Cortex of kidney (tissue), 1 donor: ENCODE measurements at places on chromosomes 5 and 9.

DNA sequence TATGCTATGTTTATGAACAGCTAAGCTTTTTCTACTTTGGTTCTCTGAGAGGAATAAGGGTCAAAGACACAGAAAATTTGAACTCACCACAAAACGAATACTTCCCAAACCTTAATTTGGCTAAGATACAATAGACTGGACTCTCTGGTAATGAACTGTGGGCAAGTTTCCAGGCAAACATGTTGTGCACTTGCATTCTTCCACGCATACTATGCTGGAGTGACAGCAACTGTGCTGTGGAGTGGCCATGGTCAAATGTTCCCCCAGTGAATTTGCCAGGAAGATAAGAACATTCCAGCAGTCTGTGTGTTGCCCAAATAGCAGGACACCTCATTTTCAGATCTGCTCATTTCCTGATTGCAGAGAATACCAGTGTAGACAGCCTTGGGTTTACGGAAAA lies 275.3 kb upstream of the IL12B start:
- no peak for DNase-seq

DNA sequence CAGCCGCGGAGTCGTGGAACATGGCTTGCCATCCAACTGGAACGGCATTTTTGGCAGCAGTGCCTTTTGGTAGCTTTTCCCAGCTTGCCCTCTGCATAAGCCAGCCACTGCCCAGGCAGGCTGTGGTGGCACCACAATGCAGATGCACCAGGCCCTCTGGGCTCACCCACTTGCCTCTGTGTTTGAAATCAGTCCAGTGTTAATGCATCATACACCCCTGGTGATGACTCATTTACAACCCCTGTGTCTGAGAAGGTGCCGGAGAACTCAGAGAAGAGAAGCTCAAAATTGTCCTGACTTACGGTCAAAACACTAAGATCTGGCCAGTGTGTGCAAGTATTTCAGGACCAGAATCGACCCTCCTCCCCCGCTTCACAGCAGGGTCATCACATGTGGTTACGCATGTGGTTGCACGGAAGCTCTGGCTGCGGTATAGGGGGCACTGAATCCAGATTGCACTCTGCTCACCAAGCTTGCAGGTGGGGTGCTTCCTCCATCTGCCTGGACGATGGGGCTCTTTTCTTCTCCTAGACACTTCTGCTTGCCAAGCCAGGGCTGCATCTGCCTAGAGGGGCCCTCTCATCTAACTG lies 66.5 kb upstream of the SMIM15 start:
- DNase-seq = no peak

- no peak for DNase-seq
These were observed 5.7 kb downstream of the MAMDC4 start for GRCh38 chr9:136857581-136858412.

GRCh38 chr5:159779481-159779880 lies 136.8 kb upstream of the ADRA1B start:
- DNase-seq = no peak

GRCh38 chr5:69238760-69239251 lies 4.1 kb downstream of the CDK7 start:
- DNase-seq = no peak

GRCh38 chr5:589588-589987 lies 22.6 kb upstream of the CEP72 start:
- no peak for DNase-seq

GRCh38 chr5:43336159-43336558 lies 22.9 kb upstream of the HMGCS1 start:
- DNase-seq = no peak

DNA sequence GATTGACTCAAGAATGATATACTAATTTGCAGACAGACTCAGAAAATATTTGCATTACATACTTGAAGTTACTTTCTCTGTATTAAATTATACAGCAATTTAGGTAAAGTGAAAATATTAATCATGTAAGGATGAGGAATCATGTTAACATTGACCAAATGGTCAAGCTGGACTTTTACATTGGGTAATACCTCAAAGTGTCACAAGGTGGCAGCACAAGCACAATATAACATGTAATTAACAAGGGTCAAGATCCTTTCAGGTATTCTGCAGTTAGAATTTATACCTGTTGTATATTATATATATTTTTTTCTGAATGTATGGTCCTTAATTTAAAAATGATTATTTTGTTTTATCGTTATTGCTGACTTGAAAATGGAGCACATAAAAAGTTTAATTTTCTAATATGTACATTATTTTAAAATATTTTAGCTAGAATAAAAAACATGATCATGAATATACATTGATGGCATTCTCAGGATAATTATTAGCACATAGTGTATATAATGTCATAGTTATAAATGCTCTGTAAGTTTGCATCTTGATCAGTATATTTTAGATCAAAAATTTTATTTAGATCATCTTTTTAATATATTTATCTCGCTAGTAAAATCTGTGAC lies 8.6 kb downstream of the HAPLN1 start:
- no peak for DNase-seq

DNA sequence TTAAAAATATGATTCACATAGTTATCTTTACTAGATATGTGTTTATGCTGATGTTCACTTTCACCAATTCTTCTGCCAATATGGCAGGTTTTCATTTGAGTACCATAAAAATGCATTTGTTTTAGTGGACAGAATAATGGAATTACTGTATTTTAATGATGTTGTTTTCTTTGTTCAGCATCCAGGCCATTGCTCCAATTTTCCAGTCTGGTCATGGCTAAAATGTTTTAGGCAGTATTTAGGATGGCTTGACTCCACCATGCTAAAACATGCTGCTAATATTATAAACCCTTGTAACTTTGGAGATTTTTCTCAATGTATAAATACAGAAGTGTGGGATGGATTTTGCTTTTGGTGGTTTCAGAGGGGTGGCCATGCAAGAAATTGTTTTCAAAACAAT lies 273.0 kb upstream of the RPS23 start:
- no peak for DNase-seq

DNA sequence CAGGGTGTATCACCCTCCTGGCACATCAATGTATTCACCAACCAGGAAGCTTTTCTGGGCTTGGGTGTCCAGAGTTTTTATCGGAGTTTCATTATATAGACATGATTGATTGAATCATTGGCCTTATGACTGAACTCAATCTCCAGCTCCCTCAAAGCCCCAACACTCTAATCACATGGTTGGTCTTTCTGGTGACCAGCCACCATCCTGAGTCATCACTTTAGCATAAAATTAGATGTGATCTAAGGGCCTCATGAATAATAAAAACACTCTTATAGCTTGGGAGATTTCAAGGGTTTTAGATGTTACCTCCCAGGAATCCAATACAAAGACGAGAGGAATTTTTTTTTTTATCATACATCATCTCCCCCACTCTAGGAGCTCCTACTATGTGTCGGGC lies 7.7 kb upstream of the PBX3 start:
- DNase-seq = no peak

GRCh38 chr5:101675510-101676219 lies 620.4 kb downstream of the SLCO4C1 start:
- no peak for DNase-seq

- DNase-seq = no peak
These were observed 34.8 kb upstream of the LRRC14B start for GRCh38 chr5:156411-157072.

- no peak for DNase-seq
These were observed 778.1 kb upstream of the WWC1 start for GRCh38 chr5:167513381-167513780.

DNA sequence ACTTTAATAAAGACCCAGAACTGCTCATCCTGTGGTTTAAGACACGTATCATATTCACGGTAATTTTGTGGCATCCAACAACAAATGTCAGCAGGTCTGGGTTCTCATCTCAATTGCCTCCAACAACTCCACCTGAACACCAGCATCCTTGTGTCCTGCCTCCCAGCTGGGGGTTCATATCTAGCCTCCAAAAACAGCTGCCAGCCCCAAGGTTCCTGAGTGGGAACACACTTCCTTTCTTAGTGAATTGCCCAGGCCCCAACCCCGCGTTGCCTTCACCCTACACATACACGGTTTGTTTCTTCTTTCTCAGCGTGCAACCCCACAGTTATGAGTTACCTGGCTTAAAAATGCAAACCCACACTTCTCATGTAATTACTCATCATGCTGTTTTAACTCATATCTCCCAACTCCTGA lies 77.9 kb downstream of the SEMA4D start:
- no peak for DNase-seq

- DNase-seq = no peak
These were observed 147.6 kb upstream of the TRIM32 start for GRCh38 chr9:116539549-116539948.

DNA sequence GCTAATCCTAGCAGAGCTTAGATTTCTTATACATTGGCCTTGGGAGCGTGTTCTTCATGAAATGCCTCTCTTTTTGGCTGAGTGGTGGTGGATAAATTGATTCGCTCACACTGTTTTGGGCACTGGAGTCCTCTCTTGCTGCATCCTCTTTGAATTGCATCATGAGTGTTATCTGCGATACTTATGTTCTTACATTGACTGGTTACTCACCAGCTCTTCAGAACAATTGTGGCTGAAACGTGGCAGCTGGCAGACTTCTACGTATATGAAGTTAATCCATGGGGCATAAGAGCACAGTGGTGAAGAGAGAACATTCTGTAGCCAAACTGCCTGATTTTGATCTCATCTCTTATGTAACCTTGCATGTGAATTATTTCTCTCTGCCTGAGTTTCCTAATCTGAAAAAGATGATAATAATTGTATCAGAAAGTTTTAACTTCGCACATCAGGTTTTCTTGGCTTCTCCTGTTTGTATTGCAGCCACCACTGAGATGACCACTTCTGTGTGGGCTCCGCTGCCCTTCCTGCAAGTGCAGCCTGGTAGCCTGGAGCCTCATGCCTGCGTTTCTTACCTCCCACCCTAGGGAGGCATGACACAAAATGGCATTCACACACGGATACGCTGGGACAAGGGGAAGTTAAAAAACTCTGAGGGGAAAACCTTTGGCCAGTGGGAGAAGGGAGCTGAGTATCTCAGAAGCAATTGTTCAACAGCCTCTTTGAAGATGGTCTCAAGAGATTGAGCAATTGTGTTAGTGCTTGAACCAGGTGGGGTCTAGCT lies 295.2 kb downstream of the ARHGAP26 start:
- DNase-seq = no peak

GRCh38 chr5:55636683-55637082 lies 75.4 kb downstream of the SLC38A9 start:
- no peak for DNase-seq

DNA sequence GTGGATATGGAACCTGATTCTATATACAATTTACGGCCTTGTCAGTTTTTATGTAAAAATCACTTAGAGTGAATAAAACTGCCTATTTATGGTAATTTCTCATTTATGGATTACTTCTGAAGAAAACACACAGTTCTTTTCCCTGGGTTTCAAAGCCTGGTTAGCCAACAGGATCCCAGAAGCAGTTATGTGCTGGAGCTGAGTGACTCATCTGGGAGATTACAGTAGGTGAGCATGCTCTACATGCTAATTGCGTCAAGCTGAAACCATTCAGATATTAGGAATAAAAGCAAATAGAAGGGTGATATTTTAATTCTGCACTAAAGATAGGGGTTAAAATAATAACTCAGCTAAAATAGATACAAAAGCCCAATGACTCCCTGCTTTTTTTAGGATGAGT lies 47.8 kb downstream of the PDE4D start:
- DNase-seq = no peak

DNA sequence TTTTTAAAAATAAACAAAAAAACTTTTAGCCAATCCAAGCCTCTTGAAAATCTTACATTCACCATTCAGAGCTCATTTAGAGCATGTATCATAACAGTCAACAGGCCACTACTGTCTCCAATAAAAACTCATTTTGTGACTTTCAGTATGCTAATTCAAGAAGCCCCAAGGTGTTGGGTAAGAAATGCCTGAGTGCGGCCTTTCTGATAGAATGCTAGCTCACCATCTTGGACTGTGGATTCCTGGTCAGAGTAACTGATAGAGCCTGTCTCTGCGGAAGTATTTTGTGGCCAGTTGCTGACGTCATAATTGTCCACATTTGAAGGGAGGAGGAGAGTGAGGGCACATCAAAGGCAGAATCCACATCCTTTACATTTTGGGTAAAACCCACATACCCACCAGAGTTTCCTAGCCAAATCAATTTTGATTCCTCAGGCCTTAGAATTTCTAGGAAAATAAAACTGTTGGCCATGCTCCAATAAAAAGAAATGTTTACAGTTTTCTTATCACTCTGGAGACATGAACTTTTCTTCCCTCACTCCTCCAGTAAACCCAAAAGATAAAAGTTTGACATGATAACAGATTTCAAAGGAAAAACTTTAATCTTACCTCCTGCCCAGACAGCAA lies 41.1 kb upstream of the ERCC6L2 start:
- no peak for DNase-seq

DNA sequence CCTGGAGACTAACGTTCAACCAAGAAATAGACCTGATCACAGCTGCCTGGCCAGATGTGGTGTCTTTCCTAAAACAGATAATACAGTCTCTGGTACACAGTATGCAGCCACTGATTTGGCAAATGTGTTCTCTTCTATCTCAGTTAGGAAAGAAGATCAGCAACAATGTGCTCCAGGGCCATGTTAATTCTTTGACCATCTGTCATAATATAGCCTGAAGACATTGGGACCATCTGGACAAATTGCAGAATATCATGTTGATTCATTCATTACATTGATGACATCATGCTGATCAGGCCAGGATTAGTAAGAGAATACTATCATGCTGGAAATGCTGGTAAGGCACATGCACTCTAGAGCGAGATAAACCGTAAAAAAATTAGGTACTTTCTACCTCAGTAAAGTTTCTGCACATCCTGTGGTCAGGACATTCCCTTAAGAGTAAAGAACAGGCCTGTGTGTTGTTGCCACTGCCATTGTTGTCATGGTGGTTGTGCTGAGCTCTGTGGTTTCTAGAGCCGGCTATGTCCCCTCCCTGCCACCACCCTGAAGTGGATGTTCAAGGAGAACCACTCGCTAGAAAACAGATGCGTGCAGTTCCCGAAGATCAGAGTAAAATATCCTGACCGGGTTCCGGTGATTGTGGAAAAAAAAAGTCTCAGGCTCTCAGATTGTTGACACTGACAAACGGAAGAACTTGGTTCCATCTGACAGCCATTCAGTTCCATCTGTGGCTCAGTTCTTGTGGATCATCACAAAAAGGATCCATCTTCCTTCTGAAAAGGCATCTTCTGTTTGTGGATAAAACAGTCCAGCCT lies 6.4 kb upstream of the JMY start:
- no peak for DNase-seq

DNA sequence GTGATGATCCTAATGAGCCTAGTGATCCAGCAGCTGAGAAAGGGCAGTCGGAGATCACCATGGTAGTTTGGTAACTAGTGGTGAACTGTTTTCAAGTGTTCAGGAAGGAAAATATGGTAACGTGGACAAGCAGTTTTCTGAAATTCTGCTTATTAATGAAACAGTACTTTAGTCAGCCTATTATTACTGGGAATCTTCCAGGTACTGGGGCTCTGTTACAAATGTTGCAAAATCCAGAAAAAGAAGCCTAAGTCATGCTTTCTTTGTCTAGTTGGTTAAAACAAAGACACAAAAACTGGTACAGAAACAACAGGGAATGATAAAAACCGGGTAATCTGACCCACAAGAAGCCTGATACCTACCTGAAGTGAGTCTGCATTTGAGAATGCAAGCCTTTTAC lies 18.2 kb downstream of the TTC23L start:
- DNase-seq = no peak
